Right cardiac atrium (tissue), 5 donors: ENCODE measurements at places on chromosomes 2 and 18.

GRCh38 chr2:12704378-12704777 lies 12.4 kb upstream of the TRIB2 start:
- no peak for DNase-seq

GRCh38 chr2:23695890-23696751 lies 230.8 kb downstream of the ATAD2B start:
- no peak for DNase-seq

DNA sequence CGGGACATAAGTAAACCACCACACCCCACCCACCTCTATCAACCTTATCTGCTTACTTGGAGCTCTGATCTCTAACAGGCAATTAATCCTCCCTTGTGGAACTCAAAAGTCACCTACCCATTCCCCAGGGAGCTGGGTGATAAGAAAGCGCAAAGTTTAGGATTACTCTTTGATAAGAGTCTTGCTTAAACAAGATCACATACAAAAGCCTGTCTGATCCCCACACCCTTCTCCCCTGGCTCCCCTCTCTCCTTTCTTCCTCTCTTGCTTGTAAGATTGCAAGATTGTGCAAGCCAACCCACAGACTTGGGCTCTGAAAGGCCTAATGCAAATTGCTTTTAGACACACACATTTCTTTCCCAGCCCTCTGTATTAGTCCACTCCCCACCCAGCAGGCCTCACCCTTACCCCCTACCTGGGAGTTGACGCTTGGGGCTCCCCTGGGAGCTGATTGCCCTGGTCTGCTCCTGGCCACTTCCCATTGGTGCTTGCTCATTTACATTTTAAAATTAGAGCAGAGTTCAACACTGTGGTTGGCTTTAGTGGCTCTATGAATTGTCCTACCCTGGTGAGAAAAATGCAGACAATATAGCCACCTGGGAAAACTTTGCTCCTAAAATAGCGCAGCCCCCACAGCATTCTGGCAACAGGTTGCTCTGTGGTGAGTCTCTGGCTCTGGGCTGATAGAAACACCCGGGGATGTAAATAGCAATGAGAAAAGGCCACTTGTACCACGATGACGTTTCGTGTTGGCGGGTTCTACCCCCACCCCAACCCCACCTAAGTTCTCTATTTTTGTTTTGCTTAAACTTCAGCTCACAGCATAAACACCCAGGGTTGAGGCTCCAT lies 92.8 kb upstream of the MSH2 start:
- DNase-seq: no peak

DNA sequence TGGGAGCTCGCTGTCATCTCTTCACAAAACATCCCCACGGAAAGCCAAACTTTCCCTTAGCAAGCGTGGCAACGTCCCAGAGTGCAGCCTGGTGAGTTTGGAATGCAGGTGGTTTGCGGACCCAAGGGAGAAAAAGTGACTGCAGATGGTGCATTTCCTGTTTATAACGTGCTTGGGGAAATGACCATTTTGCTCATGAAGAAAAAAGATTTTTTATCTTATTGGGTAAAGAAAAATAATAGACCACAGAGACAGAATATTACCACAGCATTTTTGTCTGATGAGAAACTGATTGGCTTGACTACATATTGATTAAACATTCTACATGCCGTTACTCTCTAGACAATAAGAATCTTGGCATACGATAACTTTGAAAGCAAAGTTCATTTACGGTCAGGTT lies 136.5 kb downstream of the COPS8 start:
- peak; percentile 65 for DNase-seq

GRCh38 chr2:142670362-142670761 lies 207.1 kb upstream of the KYNU start:
- no peak for DNase-seq

GRCh38 chr2:220370764-220371163 lies 743.3 kb downstream of the SLC4A3 start:
- no peak for DNase-seq

DNA sequence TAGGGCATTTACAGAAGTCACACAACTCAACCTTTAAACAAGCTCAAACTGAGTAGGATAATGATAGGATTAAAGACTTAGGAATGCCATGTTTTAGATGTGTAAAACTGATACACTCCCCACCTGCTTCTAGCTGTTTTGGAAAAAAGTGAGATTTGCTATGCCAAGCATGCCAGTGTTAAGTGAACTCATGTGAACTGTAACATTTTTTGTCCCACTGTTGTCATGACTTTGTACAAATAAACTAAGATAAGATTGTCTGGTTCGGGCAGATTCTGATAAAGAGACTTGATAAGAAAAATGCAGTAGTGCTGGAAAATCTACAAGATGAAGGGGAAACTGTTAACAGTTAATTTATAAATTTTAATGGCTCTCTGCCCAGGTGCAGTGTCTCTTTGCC lies 66.5 kb downstream of the GLS start:
- DNase-seq: no peak

DNA sequence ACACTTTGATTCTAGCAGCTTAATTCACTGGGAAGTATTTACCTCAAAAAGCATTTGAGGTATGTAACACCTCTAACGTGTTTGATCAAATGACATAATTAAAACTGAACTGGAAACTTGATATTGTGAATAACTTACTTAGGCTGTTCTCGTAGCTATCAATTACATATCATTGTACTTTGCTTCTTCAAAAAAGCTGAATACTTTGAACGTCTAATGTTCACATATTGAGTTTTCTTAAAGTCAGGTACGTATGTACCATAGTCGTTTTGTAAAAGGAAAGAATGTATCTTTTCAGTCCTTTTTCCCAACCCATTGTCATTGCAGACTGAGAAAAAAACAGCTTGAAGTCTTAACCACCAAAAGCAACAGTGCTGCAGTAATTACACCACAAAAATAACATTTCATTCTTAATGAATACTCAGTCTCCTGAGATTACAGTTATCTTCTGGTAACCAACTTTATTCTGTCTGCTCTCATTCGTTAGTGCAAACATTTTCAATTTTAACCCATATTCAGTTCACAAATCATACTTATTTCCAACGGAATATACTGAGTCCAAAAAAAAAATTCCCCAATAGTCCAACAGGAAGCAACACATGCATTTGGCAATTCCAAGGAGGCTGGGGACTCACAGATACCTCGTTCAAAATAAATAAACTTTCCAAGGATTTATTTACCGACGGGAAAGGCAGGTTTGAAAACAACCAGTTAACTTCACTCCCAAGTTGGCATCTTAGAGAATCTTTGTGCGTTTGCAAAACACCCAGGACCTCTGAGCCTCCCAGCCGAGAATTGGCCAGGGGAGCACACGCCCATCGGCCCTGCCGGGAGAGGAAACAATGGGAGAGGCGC lies 1.1 kb downstream of the CHN1 start:
- no peak for DNase-seq

DNA sequence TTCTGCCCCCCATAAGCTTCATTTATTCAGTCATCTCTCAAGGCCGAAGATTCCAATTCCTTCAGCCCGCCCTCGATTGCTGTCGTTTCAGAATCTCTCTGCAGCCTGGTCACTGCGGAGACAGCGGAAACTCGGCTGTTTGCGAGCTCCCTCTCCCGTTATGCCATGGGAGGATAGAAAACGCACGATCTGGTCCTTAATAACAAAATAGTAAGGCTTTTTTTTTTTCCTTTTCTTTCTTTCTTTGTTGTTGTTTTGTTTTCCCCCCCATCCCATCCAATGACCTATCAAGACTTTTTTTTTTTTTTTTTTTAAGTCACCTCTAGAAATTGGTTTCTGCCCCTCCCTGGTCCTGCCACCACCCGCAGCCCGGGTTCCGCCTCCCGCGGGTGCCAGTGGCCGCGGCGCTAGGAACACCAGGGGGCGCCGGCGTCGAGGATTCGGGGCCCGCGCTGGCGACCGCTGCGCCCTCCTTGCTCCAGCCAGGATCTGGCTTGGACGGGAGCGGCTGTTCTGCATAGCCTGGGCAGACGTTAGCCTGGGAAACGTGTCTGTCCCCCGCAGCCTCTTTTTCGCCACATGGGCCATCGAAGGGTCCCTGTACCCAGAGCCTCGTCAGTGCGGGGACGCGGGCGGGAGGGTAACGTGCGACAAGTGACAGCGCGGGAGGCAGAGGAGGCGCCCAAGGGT lies 10.1 kb downstream of the CPLX4 start:
- DNase-seq: peak; percentile 92

DNA sequence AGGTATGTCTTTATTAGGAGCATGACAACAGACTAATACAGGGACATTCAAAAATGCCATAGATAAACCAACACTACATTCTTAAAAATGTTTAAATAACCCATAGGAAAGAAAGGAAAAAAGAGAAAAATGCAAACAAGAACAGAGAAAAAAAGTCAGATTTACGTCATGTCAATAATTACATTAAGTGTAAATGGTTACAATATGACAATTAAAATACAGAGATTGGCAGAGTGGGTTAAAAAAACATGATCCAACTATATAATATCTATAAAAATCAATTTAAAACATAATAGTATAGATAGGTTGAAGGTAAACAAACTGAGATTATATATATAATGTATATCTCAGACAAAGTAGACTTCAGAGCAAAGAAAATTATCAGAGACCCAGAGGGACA lies 255.8 kb downstream of the ANAPC1 start:
- no peak for DNase-seq

DNA sequence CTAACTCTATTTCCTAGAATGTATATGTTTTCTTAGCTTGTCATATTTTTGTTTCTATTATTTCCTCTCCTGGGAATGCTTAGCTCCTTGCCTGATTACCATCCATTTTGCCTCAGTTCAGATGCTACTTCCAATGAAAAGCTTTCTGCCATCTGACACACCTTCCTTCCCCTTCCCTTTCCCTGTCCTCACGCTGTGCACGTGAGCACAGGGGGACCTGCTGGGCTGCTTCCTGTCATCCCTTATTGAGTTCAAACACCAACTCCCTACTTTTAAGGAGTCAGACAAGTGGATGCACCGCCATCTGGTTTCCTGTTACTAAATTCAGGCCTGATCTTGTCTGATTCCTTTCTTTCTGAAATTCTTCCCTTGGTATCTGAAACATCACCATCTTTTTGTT lies 2.4 kb upstream of the INO80C start:
- DNase-seq: no peak

DNA sequence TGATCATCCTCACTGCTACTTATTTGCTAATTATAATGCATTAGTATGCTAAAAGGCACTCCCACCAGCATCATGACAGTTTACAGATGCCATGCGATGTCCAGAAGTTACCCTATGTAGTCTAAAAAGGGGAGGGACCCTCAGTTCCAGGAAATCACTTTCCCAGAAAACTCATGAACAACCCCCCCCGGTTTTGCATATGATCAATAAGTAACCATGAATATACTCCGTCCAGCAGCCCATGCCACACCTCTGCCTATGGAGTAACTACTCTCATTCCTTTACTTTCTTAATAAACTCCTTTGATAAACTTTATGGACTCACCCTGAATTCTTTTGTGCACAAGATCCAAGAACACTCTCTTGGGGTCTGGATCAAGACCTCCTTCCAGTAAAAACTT lies 86.8 kb downstream of the MALT1 start:
- no peak for DNase-seq

GRCh38 chr2:42958741-42959233 lies 166.4 kb upstream of the HAAO start:
- no peak for DNase-seq

GRCh38 chr2:78263571-78263970 lies 741.4 kb upstream of the LRRTM4 start:
- no peak for DNase-seq

DNA sequence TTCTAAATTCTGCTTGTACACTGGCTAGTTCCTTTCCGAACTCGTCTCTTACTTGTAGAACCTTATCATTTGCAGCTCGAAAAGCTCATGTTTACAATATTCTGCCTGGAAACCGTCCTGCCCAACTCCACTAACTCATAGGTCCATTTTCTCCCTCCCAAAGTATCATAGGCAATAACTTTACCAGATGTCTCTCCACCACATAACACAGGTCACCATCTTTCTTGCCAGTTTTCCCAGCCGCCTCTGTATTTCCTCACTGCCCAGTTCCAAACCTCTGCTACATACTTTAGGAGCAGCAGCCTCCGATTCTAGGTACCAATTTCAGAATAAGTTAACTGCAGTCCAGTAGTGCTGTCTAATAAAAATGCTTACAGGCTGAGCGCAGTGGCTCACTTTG lies 259.5 kb downstream of the GLI2 start:
- DNase-seq: no peak

GRCh38 chr2:44936715-44937687 lies 4.5 kb upstream of the SIX3 start:
- DNase-seq: no peak

DNA sequence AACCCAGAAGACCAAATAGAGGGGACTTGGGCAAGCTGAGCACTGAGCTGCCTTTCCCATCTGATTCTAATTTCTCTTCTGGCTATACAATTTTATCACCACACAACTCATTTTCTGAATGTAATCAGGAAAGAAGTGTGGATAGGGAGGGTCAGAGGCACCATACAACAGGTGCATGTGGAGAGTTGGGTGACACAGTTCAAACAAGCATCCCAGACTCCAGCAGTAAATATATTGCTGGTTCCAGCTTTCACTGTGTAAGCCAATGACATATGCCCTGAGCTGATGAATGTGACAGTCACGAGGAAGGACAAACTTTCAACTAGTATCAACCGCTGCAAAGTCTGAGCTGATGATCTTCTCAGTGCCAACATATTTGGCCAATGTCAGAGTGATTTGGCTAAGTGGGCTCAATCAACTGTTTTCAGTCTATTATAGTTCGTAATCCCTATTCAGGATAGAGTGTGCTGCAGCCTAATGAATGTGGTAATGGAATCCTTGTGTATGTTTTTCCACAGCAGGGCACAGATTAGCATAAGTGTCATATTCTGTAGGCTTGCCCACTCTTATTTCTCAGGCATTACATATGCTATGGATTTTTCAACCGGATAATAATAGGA lies 109.9 kb upstream of the MEIS1 start:
- no peak for DNase-seq

DNA sequence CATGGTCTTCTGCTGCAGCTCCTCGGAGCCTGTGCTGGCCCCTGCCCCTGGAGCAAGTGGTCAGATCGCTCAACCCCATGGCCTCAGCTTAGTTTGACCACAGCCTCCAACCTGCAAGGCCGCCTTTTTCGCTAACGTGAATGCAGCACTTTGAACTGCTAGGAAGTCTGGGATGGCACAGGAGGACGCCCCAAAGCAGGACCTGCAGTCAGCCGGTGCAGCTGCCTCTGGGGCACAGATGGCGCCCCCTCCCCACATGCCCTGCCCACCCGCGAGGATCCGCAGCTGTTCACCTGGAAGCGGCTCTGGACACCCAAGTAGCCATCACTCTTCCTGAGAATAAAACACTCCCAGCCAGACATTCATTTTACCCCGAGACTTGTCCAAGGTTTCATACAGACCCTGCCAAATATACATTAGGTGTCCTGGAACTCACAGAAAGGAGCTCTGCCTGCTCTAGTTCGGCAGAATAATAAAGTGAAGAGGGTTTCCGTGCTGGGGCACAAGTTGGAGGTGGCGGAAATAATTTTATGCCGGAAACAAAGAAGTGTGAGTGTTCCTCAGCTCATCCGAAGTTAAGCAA lies 510.1 kb downstream of the EIPR1 start:
- DNase-seq: no peak

DNA sequence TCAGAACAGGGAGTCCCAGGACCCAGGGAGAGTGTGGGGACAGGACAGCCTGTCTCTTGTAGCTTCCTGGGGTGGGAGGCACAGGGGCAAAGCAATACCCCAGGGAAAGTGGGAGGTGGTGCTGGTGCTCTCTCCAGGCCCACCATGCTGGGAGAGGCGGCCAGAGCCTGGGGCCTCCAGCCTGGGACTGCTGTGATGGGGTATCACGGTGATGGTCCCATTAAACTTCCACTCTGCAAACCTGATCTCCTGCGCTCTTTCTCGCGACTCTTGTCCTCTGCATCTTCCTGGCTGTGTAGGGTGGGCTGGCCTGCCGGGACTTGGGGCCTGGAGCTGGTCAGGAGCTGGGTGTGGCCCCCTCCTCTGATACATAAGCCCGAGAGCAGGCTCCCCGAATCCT lies 8.0 kb upstream of the CAPN10 start:
- DNase-seq: no peak

GRCh38 chr18:33596178-33596854 lies 18.3 kb downstream of the ASXL3 start:
- no peak for DNase-seq
